ENCODE measurements at places on chromosomes 5 and 9.

DNA sequence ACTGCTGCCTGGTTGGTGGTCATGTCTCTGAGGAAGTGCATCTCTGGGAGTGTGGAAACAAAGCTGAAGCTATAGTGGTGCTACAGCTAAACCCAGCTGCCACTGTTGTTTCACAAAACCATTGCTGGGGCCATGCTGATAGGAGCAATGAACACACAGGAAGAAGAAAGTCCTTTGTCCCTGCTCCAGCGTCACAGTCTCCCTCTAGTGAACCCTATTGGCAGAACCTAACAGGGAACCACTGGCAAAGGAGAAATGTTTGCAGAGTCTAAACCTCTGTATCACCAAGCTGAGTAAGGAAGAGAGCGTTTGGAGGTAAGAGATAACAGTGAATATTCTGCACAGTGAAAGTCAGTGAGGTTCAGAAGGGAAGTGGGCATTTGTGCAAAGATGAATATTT is 244.0 kb downstream of the YTHDC2 start:
- no peak for DNase-seq

- no peak for DNase-seq
Observed at GRCh38 chr5:39628348-39628747, 203.6 kb upstream of the DAB2 start.

DNA sequence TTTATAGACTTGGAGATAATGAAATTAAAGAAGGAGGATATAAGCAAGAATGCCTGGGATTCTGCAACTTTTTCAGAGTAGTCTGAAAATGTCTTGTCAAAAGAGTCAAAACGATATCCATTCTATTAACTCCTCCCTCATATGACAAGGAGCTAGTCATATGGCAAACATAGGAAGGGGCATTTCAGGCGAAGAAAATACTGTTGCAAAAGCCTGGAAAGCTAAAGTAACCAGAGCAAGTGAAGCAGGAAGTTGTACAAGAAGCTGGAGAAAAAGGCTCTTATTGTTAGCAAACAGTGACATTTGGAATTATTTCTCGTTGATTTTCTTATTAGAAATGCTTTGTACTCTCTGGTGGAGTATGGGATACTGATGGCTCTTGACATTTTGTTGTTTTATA is 94.0 kb upstream of the PTPRD start:
- DNase-seq: no peak

- no peak for DNase-seq
Observed at GRCh38 chr5:126858441-126858840, 81.5 kb downstream of the LMNB1 start.

- no peak for DNase-seq
Observed at GRCh38 chr9:127763918-127764384, 14.5 kb downstream of the SH2D3C start.

GRCh38 chr5:53779541-53779981 is 219.1 kb downstream of the NDUFS4 start:
- no peak for DNase-seq
